ENCODE measurements at places on chromosomes 2 and 18.

DNA sequence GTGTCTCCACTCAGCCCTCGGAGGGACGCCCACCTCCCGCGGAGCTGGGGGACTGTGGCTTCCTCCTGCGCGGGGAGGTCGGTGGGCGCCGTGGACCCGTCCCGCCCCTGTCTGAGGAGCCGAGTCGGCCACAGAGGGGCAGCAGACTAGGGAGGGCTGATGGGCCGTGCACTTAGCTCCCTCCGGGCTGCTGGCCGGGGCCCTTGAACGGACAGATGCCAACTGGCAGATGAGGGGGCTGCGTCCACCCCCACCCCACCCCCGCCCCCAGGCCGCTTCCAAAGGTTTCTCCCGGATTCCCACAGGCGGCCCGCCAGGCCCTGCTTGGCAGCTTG, 10.4 kb upstream of the UBE2F start:
- peak; percentile 21 for DNase-seq

GRCh38 chr2:171281110-171281509, 120.4 kb upstream of the TLK1 start:
- peak; percentile 43 for DNase-seq

GRCh38 chr2:237295889-237296480, 118.0 kb downstream of the COL6A3 start:
- DNase-seq: no peak

DNA sequence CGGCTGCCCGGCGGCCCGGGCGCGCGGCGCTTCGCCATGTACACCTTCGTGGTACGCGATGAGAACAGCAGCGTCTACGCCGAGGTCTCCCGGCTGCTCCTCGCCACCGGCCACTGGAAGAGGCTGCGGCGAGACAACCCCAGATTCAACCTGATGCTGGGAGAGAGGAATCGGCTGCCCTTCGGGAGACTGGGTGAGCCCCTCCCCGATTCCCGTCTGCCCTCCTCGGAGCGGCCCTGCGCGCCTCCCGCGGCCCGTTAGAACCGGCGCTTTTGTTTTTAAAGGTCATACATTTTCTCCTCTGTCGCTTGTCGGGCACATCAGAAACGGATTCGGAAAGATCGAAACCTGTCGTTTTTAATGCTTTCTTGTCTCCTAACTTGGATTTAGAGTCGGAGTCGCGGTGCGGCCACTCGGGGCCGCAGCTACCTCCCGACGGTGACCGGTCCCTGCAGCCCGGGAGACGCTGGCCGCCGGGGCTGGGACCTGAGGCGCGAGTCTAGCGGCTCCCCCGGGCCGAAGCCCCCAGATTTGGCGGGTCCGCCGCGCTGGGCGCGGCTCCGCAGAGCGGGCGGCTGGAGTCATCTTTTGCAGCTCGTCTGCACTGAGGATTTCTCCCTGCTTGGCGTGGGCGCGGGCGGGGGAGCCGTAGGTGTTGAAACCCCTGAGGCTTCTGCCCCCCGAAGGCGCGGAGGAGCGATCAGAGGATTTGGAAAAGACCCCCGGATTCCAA, 519 bp downstream of the TTL start:
- peak; percentile 85 for DNase-seq

DNA sequence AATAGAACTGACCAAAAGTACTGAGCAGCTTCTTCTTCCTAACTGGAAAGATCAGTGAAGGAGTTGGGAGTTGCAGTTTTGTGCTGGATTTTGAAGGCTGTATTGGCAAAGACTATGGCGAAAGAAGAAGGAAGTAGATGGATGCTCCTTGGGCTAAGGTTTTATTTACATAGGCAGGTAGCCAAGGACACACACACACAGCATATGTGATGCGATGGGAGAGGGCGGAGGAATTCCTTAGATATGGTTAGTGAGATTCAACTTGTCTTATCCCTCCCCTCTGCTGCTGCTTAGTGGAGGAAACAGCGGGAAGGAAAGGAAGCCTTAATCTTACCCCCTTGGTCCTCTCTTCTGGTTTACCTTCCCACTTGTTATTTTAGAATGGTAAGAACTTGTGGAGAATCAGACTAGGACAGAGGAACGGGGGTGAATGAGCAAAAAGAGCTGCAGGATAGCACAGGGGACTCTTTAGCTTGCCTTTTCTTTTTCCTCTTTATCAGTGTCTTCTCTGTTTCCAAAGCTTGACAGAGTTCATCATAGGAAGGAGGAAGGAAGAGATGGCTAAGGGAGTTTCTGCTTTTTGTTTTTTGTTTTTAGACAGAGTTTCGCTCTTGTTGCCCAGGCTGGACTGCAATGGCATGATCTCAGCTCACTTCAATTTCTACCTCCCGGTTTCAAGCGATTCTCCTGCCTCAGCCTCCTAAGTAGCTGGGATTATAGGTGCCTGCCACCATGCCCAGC, 87.9 kb downstream of the OSBPL6 start:
- no peak for DNase-seq

- DNase-seq: no peak
Observed at GRCh38 chr2:11628675-11629074, 41.3 kb downstream of the NTSR2 start.

- DNase-seq: no peak
Observed at GRCh38 chr2:216492597-216493333, 5.9 kb upstream of the RPL37A start.

- no peak for DNase-seq
Observed at GRCh38 chr2:200033929-200034328, 78.5 kb downstream of the MAIP1 start.

GRCh38 chr18:59540346-59540745, 156.9 kb downstream of the CCBE1 start:
- DNase-seq: no peak

- DNase-seq: no peak
Observed at GRCh38 chr2:144267239-144267638, 252.7 kb downstream of the ZEB2 start.

GRCh38 chr2:102662833-102663232, 43.5 kb downstream of the SLC9A2 start:
- DNase-seq: peak; percentile 32

DNA sequence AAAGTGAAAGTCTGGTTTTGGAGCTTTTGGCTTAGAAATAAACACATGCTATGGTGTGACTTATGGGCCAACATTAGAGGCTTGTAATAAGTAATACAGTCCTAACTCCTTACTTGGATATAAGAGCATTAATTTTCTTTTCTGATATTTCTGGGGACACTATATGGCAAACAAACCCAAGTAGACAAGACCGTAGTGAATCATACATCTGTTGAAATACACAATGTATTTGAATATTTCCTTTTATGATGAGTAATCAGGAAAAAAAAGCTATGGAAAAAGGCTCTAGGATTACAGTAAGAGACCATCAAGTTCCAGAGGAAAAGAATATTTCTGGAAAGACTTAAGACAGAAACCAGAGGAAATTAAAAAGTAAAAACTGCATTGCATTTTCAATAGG, 146.0 kb upstream of the CYP26B1 start:
- no peak for DNase-seq

GRCh38 chr2:219701847-219702634, 74.6 kb downstream of the SLC4A3 start:
- no peak for DNase-seq

DNA sequence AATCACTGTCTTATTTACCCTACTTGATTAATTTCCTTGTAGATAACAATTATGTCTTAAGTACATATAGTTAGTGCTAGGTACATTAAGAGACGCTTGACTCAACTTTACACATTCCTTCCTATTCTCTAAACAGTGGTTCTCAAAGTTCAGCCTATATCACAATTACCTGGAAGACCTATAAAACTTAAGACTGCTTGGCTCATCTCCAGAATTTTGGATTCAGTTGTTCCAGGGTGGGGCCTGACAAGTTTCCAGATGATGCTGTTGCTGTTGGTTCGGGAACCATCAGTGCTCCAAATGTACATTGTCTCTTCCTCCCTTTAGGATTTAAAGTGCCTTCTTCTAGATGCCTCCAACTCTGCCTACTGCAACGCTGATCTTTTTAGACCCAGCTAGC, 4.0 kb downstream of the PPP3R1 start:
- DNase-seq: no peak

DNA sequence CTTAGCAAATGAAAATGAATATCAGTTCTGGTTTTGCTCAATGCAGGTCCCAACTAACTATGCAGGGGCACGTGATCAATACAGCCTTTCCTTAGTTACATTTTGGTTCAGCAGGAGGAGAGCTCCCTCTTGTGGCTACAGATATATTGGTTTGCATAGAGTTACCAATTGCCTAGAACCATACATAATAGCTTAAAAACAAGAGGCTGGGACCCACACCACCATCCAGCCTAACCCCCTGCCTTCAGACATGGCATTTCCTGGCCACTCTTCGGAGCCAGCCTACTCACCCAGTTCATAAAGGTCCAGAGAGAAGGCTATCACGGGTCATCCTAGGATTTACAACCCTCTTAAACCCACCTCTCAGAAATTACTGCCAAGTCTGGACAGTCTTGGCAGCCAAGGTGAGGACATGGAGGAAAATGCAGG, 10.5 kb downstream of the CCDC93 start:
- DNase-seq: peak; percentile 93

DNA sequence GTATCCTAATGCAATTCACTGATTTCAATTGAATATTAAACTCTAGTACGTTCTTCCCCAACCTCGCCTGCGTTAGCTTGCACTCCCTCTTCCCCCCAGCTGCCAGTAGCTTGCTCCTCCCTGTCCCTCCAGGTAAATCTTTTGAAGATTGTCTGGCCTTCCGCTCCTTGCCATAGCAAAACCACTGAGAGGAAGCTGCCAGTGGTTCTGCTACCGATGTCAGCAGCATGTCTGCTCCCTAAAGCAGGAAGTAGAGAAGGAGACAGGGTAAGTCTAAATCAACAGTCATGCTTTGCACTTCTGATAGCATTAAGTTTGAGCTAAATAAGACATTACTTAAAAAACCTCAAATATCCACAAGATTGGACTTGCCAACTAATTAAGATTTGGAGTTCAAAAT, 89.1 kb downstream of the SCN2A start:
- DNase-seq: no peak
